ENCODE measurements at places on chromosomes 13 and 19.

DNA sequence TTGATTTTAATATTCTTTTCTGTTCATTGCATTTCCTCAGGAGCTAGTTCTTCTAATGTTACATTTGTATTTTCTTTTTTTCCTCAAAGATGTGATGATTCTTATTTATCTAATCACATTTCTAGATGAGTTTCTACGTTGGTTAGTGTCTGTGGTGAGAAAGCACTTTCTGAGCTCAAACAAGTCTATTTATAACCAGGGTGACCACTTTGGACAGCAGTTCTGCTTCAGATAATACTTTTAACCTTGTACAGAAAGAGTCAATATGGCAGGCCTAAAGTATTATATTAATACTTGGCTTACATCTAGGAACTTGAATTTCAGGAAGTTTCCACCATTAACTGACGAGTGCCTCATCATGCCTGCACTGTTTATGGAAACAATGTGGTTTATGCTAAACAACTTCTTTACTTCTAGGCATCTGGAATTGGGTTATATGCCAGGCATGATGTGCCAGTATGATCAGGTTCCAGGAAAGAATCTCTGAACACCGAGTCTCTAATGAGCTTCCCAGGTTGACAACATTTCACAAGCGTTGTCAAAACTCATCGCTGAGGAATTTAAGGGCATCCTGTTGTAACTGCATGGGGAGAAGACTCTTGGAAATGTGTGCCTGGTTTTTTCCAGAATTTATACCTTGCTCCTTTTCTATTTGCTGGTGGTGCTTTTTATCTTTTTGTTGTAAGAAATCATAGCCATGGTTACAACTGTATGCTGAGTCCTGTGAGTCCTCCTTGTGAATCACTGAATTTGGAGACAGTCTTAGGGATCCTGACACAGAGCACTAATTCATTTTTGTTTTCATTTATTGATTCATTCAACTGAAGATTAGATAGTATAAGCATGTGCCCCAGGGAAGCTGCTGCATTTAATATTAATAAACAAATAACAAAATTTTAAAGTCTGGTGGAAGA is 344.4 kb upstream of the PCDH9 start:
- peak; percentile 2 for DNase-seq

- DNase-seq = no peak
These were observed 130.2 kb upstream of the MCF2L start for GRCh38 chr13:112838842-112839117.

DNA sequence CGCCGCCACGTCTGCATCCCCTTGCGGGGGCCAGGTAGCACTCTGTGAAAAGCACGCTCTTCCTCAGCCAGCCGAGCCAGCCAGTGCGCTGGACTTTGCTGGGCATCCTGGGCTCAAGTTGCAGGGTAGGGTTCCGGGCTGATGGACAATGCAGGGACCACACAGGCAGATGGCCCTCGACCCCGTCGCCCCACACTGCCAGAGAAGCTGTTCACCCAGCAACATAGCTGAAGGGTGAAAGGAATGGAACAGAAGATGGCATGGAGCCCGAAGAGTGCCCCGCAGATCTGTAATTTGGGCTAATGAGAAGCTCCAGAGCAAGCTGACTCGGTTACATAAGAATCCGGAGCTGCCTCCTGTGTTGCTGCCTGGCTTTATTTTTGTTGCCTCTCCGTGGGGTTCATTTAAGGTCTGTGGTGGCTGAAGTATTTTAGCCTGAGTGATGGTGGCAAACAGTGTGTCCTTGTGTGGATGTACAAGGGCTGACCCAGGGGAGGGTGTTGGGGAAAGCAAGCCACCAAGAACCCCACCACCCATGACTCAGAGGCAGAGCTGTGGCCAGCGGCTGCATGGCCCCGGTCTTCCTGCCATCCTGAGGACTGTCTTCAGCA is 105.8 kb downstream of the SOX1 start:
- no peak for DNase-seq

GRCh38 chr19:48683349-48683748 is 10.5 kb upstream of the NTN5 start:
- DNase-seq = no peak

GRCh38 chr13:71285700-71286099 is 581.3 kb downstream of the DACH1 start:
- peak; percentile 22 for DNase-seq

- peak; percentile 39 for DNase-seq
These were observed 315.0 kb upstream of the SPRY2 start for GRCh38 chr13:80655778-80656511.

DNA sequence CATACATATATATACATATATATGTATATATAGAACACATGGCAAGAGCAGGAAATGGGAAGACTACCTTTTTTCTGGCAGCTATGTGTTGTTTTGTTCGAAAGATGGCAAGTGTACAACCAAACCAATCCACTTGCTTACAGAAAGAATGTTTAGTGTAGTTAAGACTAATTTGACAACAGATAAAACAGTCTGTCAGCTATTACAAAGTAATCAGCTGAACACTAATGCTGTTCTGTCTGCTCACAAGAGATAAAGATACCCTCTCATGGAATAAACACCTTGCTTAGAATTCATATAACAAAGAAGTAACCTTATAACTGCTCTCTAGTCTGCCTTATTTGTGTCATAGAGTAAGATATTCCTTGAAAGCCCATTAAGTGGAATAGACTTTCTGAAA is 858 bp upstream of the KCNRG start:
- DNase-seq = peak; percentile 52

DNA sequence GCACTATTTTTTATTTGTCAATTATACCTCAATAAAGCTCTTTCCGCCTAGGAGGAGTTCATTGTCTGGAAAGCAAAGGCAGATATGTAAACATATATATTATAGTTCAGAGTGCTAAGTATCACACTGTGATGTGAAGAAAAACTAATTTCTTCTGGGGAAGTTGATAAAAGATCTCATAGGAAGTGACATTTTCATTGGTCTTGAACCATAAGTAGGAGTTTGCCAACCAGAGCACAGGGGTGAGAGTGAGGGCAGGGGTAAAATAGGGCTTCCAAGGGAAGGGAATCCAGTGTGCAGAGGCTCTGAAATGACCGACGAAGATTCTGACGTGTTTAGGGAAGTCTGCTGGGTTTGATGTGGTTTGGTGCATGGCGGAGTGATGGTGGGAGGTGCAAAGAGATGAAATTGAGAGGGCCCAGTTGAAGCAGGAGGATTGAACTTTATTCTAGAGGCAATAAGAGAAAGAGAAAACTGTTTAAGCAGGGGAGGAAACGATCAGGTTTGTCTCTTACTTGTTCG is 780 bp upstream of the GTF2F2 start:
- DNase-seq = no peak

DNA sequence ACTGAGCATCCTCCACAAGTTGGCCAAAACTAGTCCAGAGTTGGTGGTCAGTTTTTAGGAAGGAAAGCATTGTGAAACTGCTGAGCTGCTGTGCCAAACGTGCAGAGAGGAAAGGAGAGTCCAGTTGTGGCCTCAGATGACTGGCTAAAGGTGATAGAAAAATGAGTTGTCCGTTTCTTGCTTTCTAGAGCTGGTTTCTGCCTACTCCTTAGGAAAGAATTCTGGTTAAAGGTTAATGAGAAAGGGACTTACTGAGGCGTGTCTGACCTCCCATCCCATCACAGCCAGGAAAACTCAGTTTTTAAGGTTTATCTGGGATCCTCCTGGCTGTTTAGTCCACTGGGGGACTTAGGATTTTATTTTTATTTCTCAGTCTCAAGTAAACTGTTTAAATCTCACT is 1186.3 kb downstream of the UQCRFS1 start:
- DNase-seq = no peak

Data from mesendoderm (in vitro differentiated cells).